Bronchial epithelial cell (primary cell): ENCODE measurements at places on chromosomes 6 and 20. TPM values are rescaled to one million over a fixed set of nuclear protein-coding genes. Genes with fewer than 3 reads are reported as not detected.

Gene PNPLA1
- 0.26 and 1.2 TPM in 2 replicates for total RNA-seq

Gene CLVS2
- total RNA-seq: not detected in 2 replicates

Gene TRIM10
- total RNA-seq: not detected in 2 replicates

Gene MYB
- total RNA-seq: under 0.01 and 0.26 TPM in 2 replicates

Gene OPRL1
- total RNA-seq: under 0.01 and 0.13 TPM in 2 replicates

Gene ZSCAN9
- total RNA-seq: 12.1 and 14.3 TPM in 2 replicates

Gene ARMH2
- not detected in 2 replicates for total RNA-seq

Gene AMD1
- 170 and 171 TPM in 2 replicates for total RNA-seq

Gene SLC44A4
- 1.8 and 10.5 TPM in 2 replicates for total RNA-seq

Gene SLC22A23
- total RNA-seq: 18.7 and 20.6 TPM in 2 replicates

Gene ISM1
- total RNA-seq: not detected in 2 replicates
